Non-pigmented ciliary epithelial cell (primary cell): ENCODE measurements at places on chromosomes 3 and 15.

DNA sequence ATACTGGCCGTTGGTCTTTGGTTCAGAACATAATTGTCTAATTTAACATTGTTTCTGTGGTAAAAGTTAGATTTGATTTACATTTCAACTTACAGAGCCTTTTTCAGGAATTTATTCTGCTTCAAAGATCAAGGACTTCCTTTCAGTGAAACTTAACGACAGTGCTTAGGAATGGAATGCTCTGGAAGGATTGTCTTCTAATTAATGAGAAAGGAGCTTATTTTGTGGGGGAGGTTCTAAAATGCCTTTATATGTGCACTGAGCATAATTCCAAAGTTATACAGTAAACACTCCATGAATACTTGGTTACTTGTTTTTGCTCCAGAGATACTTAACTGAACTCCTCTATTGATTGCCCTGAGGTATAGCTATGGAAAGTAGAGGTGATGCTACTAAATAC, 75.7 kb downstream of the CACNA1D start:
- DNase-seq, result no peak

DNA sequence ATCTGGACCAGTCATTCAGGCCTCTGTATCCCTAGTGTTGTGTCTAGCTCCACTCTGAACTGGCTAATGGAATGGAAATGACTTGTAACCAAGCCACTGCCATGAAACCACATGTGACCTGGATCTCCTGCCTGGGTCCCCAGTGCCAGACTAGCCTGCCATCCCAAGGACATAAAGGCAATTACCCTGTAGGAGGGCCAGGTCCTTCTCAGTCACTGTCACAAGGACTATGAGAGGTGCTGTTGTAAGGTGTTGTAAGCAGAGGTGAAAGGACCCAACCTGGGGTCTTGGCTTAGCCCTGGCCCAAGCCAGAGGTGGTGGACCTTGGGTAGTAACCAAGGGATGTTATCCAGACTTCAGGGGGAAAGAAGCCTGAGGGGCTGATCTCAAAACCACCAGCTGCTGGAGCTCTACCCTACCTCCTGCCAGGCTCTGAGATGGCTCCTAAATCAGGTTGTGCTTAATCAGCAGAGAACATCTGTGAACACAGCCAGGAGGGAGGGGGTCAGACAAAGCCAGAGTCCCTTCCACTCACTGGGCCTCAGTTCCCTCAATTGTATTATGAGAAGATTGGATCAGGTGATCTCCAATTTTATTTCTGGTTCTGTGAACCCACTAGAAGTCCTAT, 15.7 kb upstream of the KLHL24 start:
- DNase-seq, result no peak

- no peak for DNase-seq
Observed at GRCh38 chr15:46296797-46297196, 662.0 kb downstream of the SQOR start.

- DNase-seq, result no peak
Observed at GRCh38 chr3:30408105-30408557, 198.3 kb upstream of the TGFBR2 start.

- no peak for DNase-seq
Observed at GRCh38 chr3:123411340-123412040, 37.4 kb downstream of the ADCY5 start.

DNA sequence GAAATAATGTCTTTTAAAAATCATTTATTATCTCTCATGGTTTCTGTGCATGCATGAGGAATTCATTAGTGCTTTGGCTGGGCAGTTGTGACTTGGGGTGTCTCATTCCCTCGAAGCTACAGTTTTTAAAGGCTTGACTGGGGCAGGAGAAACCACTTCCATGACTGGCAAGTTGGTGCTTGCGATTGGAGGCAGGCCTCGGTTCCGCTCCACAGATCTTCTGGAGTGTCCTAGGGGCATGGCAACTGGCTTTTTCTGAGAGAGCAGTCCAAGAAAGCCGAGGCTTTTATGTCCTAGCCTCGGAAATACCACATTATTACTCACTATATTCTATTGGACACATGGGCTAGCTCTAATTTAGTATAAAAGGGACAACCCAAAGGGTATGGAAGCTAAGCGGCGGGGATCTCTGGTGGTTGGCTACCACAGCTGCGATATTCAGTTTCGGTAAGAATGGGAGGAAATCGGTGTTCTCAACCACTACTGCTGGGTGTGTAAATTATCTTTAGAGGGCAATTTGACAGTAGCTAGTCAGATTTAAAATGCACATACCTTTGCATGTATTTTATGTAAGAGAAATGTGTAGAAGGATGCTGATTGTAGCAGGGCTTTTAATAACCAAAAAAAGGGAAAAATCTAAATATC, 48.8 kb upstream of the TOP2B start:
- no peak for DNase-seq

- DNase-seq, result no peak
Observed at GRCh38 chr3:23170291-23170690, 32.8 kb upstream of the UBE2E2 start.

- no peak for DNase-seq
Observed at GRCh38 chr3:43865351-43865750, 174.6 kb downstream of the ABHD5 start.

- peak; percentile 32 for DNase-seq
Observed at GRCh38 chr3:18237251-18238005, 187.7 kb downstream of the SATB1 start.

GRCh38 chr15:42825599-42825998, 88.7 kb upstream of the CDAN1 start:
- DNase-seq, result no peak

- DNase-seq, result no peak
Observed at GRCh38 chr3:126087552-126088175, 3.7 kb upstream of the SLC41A3 start.

DNA sequence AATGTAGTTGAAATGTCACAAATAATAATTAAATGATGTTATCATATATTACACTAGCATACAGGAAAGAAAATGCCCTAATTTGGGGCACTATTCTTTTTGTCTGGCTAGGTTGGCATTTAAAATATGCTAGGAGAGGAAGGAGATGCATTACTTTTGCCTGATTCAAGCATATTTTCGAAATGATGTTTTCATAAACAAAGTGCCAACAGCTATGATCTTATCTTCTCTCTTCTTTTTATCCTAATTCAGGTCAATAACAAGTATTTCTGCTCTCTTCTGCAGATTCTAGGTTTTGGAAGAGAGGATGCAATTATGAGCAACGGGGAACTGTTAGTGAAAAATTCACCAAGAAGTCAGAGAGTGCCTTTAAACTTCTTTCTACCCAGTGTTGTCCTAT, 55.8 kb upstream of the NR2F2 start:
- no peak for DNase-seq

DNA sequence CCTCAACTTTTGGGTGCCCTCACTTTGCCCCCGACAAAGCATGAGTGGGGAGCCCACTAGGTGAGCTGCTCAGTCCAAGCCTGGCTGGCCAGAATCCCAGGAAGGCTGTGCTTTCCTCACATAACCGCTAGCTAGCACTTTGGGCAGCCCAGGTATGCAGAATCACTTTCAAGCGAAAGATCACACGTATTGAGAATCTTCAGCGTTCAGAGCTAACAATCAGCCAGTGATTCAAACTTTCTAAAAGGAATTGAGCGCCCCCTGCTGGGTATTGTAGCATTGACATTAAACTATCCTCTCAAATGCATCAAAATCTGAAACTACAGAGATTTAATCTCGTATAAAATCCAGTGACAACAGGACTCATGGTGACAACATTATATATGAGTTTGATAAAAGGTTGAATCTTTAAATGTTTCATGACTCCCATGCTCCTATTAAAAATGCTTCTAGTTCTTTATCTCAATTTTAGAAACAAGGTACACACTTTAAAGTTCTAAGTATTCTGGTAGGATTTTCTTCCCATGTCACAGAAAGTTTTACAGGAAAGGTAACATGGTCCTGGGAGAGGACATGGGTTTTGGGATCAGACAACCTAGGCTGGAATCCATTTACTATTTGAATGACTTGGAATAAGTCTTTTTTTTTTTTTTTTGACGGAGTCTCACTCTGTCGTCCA, 11.8 kb downstream of the ANAPC13 start:
- no peak for DNase-seq

DNA sequence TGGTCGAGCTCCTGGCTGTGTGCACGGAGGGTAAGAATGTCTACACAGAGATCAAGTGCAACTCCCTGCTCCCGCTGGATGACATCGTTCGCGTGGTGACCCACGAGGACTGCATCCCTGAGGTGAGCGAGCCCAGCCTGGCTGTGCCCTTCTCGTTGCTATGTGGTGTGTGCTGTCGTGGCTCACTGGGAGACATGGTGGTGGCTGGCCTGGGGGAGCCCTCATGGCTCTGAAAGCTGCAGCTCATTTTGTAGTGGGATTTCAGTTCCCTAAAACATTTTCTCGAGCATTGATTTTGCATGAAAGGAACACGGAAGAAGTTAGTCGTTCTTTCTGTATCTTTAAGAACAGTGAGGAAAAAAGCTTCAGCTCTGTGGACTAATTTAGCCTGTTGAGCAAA, 200.5 kb downstream of the ITPR1 start:
- DNase-seq, result no peak

DNA sequence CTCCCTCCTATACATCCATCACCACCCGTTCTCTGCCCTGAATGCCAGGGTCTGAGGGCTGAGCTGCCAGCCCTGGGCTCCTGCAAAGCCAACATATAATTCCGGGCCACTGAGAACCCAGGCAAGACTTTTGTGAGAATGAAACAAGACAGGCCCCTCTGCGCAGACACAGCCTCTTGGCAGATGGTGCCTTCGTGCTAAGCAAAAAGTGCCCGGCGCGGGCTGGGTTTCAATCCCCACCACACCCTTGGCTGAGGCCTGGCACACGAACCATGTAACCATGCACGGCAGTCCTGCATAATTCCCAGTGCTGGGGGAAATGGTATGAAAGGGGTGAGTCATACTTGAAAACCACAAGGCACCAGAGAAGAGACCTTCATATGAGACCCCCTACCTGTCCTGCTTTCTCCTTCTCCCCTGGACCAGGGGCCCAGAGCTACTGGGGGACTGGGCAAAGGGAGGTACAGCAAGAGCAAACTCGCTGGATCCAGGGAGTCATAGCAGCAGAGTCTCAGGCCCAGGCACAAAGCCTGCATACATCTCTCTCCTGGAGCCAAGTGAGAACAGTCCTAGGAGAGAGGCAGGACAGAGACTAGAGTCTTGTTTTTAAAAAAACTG, 26.1 kb upstream of the LOXL1 start:
- DNase-seq, result no peak

GRCh38 chr15:44782516-44782915, 46.2 kb downstream of the TRIM69 start:
- DNase-seq, result no peak

- no peak for DNase-seq
Observed at GRCh38 chr3:187120326-187120725, 19.0 kb downstream of the RPL39L start.

GRCh38 chr3:192851821-192852372, 65.8 kb downstream of the MB21D2 start:
- no peak for DNase-seq

GRCh38 chr15:46222826-46223225, 588.0 kb downstream of the SQOR start:
- no peak for DNase-seq

- DNase-seq, result no peak
Observed at GRCh38 chr3:39267631-39268548, 11.9 kb downstream of the CX3CR1 start.

DNA sequence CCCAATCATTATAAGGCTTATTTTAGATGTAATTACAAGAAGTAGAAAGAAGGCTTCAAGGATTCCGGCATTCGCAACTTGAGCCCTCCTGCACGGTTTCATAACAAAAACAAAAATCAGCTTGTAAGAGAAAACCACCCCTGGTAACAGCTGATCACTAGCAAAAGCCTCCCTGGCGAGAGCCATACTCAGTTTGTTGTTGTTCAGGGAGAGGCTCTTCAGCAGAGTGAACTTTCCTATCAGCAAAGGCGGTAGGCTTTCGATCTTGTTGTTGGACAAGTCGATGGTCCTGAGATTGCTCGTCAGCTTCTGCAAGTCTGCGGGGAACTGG, 710 bp downstream of the LRRC57 start:
- no peak for DNase-seq

GRCh38 chr3:79973917-79974595, 206.3 kb upstream of the ROBO1 start:
- no peak for DNase-seq

DNA sequence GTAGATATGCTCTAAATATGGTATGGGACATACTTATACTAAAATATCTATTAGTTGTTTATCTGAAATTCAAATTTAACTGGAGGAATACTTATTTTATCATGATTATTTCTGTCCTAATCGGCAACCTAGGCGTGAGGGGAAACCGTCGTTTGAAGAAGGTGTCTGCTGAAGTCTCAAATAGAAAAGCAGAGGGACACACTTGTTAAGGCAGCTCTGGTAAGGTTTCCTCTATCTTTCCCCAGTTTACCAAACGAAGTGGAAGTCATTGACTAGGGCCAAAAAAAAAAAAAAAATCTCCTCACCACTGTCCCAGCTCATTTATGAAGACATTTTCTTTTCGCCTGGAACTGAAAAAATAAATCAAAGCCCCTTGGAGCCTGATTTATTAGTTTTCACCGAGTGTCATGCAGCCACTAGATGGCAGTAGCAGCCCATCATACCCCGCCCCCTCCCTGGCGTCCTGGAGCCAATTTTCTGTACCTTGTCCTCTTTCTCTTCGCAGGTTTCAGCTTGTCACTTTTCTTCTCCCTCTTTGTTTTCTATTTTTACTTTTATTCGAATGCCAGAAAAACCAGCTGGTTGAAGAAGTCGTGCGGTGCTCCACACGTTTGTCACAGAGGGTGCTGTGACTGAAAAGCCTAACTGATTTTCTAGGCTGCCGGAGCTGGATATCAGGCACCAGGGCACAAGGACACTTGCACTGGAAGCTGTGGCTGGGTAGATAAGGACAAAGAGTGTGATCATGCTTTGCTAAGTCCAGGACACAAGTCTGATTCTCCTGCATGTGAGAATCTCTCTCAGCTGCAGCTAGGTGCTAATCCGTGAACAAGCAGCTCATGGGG, 238.7 kb downstream of the ZPLD1 start:
- no peak for DNase-seq

- DNase-seq, result no peak
Observed at GRCh38 chr3:47288966-47289910, 6.5 kb downstream of the KLHL18 start.

DNA sequence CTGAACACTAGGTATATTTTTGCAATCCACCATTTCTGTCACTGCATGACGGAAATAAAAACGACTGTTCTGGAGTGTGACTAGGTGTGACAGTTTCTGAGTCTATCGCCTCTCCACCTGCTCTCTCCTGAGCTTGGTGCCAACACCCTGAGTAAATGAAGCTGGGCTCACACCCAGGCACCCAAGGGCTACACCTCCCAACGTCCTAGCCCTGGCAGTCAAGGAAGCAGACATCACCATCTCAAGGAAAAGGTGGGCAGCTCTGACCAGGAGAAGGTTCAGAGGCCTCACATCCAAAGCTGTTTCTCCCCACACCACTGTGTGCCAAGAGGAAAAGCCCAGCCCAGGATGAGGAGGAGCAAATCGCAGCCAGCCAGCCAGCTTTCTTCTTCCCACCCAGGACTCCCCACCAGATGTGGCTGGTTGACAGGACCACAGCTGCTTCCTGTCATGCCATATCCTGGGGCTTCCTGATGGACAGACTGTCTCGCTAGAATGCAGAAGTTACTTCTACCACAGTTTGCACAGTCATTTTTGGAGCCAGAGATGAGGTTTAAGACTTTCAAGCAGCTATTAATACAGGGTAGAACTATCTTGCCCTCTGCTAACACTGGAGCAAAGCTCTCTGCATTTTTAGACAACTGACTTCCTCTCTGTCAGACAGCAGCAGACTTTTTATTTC, 3.3 kb downstream of the SCAMP2 start:
- no peak for DNase-seq
